ENCODE measurements at places on chromosomes 12 and 14.

GRCh38 chr12:107801150-107801549 is 26.6 kb downstream of the ASCL4 start:
- no peak for DNase-seq

DNA sequence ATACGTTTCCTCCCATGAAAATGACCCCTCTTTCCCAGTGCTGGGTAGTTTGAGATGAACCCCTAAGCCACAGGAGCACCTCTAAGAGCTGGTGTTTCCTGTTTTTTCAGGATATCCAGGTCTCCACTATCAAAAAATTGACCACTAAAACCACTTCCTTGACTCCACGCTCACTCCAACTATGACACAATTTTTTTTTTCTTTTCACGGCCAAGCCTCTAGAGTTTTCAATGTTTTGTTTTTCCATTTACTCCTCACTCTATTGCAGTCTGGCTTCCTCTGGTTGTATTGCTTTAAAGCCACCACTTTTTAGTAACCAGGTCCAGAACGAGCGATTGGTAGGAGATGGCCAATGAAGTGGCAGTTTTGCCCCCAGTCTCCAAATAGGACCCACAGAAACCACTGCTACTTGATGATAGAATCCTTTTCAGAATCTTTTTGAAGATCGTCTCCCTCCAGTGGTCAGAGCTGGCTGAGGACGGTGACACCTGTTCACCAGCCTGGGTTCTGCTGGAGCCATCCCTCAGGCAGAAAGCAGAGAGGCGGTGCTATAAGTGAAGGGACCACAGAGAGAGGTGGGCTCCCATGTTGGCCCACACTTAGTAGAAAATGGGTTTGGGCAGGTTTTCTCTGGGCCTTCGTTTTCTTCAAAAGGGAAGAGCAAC is 454.4 kb downstream of the VRK1 start:
- DNase-seq = no peak

GRCh38 chr12:64824500-64825142 is at the start of gene TBC1D30:
Gene TBC1D30, plus strand, starts transcription at chr12:64824647. Its CDS starts 233 bp downstream, at chr12:64824880.
- DNase-seq = peak; percentile 33

DNA sequence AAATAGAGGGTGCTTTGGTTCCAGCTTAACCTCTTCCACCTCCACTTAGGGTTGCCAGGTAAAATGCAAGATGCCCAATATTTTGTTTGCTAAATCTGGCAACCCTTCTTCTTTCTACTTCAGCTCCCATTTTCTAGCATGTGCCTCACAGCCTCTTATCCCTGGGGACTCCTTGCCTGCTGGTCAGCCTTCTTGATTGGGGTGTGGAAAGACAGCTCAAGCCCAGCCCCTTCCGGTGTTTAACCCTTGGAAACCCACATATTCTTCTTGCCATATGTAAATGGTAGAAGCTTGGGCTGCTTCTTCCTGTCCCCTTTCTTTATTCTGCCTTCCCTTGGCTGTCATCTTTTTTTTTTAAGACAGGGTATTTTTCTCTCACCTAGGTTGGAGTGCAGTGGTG is 5.7 kb downstream of the SPIC start:
- no peak for DNase-seq

DNA sequence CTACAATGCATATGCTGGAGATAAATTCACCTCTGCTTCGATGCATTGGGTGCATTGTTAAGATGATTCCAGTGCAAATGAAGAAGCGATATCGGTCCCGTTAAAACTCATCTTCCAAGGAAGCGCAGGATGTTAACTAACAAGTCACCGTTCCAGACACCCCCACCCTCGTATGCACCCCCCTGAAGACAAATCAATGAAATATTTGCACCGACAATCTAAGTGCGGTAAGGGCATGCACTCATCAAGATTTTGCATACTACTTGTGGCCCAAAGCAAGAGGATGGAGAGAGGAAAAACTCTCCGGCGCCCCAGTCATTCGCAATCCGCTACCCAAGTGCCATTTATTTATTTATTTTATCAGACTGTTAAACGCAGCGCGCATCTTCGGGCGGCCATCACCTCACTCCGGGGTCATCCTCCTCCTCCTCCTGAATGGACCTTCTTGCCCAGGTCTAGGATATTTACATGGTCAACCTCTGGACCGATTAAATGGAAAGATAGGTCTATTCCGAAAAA is 1.2 kb downstream of the NOVA1 start:
- no peak for DNase-seq

GRCh38 chr12:110937104-110937641 is 16.8 kb upstream of the MYL2 start:
- DNase-seq = peak; percentile 69

DNA sequence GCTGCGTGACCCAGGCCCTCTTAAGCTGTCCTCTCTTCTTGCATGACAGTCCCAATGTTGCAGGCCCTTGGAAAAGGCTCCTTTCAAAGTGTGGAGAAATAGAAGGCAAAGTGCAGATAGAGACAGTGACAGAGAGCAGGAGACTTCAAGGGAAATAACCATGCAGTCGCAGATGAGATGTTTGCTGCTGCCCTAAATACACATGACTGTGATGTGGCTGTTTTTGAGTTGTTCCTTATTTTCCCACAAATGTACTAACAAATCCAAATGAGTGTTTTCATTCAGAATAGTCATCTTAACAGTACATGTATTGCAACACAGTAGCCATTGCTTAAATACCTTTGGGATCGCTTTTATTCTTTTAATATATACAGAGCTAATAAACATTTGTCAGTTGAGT is 101.6 kb downstream of the SLC15A5 start:
- DNase-seq = no peak

- DNase-seq = no peak
These were observed 60.4 kb upstream of the FAR2 start for GRCh38 chr12:29088611-29089219.

DNA sequence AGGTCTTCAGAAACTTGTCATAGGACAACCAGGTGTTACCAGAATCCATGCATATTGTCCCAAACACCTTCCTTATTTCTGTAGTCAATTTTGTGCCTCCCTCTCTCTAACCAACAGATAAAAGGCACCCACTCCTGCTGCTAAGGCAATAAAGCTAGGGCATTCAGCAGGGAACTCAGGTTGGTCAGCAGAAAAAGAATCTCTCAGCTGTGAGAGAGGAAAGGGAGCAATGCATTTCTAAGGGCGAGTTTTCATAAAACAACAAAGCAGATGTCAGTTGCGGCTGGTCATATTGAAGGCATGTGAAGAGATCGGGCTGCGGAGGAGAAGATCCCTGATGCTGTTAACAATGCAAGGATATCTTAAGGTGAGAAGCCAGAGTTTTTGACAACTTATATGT is 7.4 kb upstream of the POU6F1 start:
- DNase-seq = no peak

GRCh38 chr12:132640936-132641335 is 22.4 kb downstream of the P2RX2 start:
- DNase-seq = no peak

DNA sequence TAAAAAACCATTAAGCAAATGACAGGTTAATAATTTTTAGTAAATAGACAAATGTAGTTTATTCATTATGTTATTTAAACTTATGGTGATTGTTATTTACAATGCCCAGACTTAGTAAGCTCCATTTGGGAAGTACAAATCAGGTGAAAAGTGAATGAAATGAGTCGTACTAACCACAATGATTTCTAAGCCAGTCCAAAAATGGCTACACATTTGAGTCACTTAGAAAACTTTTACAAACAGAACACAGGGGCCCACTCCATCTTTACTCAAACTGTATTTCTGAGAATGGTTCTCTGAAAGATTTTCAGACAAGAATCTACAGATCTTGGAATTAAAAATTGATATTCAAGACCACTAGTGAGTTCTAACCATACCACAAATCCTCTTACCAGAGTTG is 653.3 kb upstream of the MIS18BP1 start:
- no peak for DNase-seq

- DNase-seq = no peak
These were observed 645.2 kb downstream of the MED13L start for GRCh38 chr12:115632308-115632707.

GRCh38 chr14:31560759-31561154 is 447 bp upstream of the NUBPL start:
- no peak for DNase-seq

DNA sequence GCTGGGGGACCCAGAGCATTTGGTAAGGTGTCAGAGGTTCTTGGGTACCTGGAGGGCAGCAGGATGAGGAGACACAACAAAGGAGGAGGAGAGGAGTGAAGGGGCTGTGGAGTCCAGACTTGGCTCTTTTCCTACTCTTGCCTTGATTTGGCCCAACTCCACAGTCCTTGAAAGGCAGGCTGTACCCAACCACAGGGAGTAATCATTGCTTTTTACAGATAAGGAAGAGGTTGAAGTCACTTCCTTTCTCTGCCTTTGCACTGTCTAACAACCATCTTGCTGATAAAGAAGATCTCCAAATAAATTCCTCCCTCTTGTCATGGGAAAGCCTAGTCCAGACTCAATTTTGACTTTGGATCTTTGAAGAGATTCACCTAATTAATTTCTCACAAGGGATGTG is 226.8 kb upstream of the HMGA2 start:
- DNase-seq = no peak

DNA sequence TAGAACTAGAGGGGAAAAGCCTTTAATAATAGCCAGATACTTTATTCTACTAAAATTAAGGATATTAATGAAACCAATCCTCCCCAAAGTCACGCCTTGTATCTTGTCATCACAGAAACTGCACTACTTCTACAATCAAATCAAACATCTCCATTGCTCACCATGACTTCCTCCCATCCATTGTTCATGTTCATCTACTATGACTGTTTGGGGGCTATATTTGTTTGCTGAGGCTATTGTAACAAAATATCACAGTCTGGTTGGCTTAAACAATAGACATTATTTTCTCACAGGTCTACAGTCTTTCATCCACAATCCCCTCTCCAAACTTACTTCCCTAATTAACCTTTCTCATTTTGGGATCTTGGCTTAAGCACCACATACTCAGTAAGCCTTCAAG is 193.6 kb upstream of the FSCB start:
- no peak for DNase-seq

GRCh38 chr12:33795536-33795935 is 226.8 kb upstream of the ALG10 start:
- DNase-seq = no peak

DNA sequence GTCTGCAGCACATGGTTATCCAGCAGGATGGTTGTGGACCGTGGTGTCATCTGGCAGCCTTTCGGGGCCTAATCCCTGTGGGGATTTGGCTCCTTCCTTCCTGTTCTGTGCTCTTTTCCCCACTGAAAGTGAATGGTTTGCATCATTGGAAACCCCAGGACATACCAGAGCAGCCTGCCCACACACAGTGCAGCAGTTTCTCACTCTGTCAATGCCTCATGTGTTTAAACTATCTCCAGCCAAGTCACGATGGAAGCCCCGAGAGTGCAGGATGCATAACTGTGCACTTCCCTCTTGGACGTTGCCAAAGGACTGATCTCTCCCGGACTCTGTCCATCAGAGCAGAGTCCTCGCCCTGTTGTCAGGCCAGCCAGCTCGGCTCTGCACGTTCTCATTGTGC is 29.0 kb upstream of the AMN start:
- DNase-seq = no peak

DNA sequence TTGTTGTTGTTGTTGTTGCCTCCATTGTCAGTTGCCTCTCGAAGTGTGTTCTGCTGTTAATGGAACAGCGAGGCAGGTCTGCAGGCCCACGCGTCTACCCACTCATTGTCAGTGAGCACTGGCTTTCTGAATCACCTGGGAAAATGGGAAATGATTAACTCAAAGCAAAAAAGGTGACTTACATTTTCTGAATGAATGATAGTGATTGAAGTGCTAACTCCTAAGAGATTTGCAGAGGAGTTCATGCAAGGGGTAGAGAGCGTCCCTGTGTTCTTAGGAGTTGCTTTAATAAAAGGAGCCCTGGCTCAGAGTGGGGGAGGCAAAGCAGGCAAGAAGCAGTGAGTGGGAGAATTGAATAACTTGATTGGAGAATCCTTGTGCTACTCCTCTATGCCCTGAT is 177.6 kb downstream of the CAND1 start:
- no peak for DNase-seq

GRCh38 chr12:92301356-92301755 is 155.7 kb upstream of the BTG1 start:
- DNase-seq = no peak

DNA sequence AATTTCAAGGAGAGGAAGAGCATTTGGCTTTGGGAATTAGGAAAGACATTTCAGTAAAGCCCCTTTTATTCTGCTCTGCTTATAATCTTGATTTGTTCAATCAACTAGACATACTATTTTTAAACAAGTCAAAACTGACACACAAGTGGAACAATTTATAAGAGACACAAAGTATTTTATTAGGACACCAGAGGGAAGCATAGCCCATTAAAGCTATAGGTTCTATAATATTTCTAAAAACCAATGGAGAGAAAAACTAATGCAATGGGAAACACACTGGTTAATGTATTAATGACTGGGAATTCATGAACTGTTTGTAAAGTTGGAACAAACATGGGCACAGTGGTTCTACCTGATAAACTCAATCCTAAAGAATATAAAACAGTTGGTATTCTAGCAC is 15.3 kb upstream of the CERS5 start:
- DNase-seq = no peak

DNA sequence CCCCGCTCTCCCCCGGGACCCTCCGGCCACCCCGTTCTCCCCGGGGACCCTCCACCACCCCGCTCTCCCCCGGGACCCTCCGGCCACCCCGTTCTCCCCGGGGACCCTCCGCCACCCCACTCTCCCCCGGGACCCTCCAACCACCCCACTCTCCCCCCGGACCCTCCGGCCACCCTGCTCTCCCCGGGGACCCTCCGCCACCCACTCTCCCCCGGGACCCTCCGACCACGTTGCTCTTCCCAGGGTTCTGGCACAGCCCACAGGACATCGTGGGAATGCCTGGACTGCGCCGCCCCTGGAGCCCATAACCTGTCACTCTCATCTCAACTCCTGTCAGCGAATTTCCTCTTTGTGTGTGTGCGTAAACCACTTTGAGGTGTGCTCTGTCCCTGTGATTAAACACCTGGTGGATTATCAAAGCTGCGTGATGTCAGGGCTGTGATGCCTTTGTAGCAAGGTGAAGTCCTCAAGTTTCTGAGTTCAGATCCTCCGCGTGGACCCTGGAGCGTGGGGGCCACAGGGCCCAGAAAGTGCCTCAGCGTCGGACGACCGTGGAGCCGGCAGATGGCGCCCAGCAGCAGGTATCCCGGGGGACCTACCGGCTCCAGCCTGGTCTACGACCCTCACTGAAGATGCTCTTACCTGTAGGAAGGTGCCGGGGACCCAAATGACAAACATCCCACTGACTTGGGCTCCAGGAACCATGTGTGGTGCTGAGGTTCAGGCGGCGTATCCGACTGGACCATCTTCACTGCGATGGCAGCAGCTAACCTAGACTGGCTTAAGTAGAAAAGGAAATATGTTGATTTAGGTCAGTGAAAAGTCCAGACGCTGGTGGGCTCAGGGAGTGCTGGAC is 63.2 kb upstream of the GALNT9 start:
- DNase-seq = no peak

DNA sequence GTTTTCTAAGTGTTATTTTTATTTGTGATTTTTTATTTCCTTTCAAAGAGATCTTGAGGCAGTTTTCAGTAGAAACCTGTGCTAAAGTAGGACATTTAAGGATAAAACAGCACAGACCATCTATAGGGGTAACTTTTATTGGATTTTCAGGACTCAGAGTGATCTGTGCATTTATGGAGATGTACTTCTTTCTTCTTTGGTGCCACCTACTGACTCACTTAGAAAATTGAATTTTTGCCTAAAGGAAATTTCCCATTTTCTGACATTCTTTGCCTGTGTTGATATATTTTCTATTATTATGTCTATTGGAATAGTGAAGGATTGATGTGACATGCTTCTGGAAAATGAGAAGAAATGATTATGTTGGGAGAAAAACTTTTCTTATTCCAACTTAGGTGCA is 113.0 kb downstream of the UNC79 start:
- no peak for DNase-seq

GRCh38 chr14:58796242-58797009 is 158.7 kb downstream of the DACT1 start:
- no peak for DNase-seq
